Caudate nucleus (tissue), 63 donors: ENCODE measurements at places on chromosomes 12 and 14.
A peak's percentile ranks its signal among the peaks of the same experiment; 100 is the strongest.

- DNase-seq: no peak
Measured at GRCh38 chr14:92677087-92677668, 71.2 kb downstream of the LGMN start.

DNA sequence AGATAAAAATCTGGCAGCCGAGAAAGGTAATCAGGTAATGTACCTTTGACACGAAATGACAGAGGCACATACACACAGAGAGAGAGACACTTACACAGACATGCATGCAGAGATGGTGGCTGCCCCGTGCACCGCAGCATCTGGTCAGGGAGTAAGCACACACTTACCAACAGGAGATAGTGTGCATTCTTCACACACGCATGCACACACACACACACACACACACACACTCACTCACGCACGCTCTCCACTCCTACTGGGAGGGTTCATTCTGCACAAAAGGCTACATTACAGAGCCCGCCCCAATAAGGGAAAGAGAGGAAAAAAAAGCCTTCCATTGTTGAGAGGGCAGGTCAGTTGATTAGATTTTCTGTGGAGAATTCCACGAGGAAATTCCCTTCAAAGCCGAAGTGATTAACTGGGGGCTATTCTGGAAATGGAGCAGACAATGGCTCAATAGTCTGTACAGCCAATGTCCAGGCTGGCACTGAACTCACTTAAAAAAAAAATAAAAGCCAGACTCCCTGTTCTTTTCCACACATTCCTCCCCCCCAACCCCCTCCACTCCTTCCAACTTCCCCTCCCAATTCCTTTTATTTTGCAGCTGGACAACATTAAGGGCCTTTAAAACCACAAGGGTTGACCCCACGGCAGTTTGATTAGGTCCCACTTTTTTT is 1.4 kb upstream of the SOX5 start:
- no peak for DNase-seq

DNA sequence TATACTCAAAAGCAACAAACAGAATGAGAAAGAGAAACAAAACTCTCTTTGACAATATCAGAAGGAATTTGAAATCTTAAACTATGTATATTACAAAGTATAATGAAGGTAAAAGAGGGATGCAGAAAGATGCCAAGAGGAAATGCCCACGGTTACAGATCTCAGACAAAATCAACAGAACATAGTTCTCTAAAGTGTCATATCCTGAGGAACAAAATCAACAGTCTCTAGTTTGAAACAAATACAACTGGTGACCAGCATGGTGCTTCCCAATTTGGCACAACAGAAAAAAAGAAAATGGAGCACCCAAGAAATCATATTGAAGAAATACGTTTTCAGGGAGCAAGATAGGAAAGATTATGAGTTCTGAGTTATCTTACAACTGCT is 116.5 kb downstream of the METTL25 start:
- no peak for DNase-seq

DNA sequence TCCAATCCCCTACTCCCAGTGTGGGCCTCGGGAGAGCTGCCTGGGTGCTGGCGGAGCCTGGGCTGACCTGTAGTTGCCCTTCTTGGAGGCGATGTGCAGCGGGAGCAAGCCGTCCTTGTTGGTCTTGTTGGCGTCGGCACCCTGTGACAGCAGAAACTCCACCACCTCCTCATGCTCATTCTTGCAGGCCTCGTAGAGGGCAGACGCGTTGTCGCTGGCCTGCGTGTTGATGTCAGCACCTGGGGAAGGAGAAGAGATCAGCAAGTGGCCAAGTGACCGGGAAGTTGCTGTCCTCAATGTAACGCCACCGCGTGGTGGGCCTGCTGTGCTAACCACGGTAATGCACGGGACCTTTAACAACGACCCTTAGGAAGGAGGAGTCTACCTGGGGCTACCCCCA is 20.1 kb downstream of the FAM181A start:
- no peak for DNase-seq

GRCh38 chr12:126464153-126464552 is 1398.9 kb downstream of the AACS start:
- DNase-seq: no peak

DNA sequence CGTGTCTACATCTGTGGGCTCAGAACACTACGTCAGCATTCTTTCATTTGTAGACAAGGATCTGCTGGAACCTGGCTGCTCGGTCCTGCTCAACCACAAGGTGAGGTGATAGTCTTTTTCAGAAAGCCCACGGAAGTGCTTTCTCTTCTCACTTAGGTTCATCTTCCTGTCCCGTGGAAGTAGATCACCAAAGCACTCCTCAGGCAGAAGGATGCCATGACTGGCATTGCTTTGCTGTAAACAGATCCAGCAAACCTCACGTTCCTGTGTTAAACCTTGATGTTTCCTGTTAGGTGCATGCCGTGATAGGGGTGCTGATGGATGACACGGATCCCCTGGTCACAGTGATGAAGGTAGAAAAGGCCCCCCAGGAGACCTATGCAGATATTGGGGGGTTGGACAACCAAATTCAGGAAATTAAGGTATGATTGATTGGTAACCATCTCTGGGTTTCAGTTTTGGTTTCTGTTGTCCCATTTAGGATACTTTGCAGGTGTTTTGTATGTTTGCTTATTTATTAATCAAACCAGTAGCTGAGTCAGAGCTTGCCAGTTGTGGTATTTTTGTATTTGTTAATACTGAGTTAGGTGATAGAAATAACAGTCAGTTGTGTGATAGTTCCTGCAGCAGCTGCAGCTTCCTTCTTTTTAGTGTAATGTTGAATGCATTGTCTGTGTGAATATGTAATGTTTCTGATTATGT is 7.5 kb downstream of the PSMC1 start:
- DNase-seq: no peak

- no peak for DNase-seq
Measured at GRCh38 chr14:71405676-71406075, 498.4 kb downstream of the PCNX1 start.

- no peak for DNase-seq
Measured at GRCh38 chr12:68352067-68352466, 19.9 kb upstream of the MDM1 start.

DNA sequence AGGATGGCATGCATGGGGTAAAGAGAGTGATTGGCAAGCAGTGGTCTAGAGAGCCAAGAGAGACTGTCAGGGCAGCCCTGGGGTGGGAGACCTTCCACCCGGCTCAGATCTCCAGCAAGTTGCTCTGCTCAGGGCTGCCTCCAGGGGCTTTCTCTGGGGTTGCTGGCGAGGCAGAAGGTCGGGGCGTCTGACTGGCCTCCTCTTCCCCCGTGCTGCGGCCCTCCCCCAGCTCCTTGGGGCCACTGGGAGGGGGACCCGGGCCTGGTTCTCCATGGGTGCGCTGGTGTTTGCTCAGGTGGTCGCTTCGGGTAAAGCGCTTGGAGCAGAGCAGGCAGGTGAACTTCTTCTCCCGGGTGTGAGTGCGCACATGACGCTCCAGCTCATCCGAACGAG is 6.6 kb upstream of the AAAS start:
- no peak for DNase-seq

- DNase-seq: peak; percentile 16
Measured at GRCh38 chr14:51507906-51508511, 143.7 kb upstream of the FRMD6 start.

DNA sequence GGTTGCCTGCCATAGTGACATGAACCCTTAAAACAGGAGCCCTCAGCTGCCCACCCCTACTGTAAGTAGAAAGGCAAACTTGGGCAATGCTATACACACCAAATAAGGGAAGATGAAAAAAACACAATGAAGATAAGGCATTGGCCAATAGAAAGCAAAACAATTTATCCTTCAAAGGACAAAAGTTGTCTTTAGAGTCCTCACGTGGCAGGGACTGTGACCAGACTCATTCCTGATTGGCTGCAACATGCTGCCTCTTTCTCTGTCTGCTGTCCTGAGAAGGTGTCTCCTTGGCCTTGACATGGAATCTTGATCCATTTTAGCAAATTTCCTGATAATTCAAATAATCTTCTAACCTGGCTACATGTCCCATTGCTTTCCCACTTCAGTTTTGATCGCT is 131.9 kb downstream of the GPR135 start:
- DNase-seq: no peak

GRCh38 chr12:69275471-69275891 is 36.1 kb downstream of the CPSF6 start:
- DNase-seq: no peak

DNA sequence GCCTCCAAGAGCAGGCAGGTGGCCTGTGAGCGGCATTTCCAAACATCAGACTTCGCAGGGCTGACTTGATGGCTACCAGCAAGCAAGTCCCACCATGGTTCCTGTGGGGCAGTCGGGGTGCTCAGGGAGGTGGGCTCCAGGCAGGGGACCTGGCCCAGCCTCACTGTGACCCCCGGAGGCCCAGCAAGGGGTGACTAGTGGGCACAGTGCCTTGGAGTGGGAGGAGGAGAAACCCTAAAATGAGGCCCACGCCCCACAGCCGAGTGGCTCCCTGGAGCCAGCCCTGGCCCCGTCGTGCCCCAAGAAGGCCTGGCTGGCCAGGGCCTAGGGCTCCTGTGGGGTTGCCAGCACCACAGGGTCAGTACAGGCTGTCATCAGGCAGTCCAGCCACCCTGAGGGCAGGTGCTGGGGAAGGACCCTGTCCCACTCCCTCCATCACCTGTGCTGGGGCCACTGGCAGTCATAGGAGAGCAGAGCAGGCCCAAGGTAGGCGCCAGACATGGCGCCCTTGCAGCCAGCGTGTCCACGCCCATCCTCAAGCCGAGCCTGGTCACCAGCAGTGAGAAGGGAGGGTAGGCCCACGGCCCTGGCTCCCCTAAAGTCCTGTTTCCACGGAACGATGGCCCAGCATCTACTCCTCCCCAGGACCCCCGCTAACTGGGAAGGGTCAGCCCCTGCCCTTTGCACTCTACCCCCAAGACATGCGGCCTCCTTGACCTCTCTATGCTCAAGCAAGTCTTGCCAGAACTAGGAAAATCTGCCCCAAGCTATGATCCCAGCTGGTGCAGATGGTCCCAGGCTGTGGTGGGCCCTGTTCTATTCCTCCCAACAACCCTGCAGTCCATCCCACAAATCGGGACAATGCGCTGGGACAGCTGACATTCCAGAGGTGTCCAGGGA is 144.2 kb upstream of the C14orf180 start:
- no peak for DNase-seq

DNA sequence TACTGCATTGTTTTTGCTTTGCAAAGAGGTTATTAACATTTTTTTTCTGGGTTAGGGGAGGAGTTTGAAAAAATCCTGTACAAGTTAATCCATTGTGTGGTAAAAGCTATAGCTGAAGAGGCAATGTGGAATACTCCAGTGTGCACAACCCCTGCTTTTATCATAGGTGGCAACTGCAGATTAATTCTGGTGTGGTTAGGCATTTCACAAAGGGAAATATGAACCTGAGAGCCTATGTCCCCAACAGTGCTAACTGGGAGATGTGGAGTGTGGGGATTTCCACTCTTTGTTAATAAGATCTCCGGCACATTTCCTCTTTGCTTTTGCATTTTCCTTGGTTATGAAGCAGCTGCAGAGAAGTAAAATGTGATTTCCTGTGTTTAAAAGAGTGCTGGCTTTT is 33.6 kb downstream of the PRORP start:
- DNase-seq: no peak

DNA sequence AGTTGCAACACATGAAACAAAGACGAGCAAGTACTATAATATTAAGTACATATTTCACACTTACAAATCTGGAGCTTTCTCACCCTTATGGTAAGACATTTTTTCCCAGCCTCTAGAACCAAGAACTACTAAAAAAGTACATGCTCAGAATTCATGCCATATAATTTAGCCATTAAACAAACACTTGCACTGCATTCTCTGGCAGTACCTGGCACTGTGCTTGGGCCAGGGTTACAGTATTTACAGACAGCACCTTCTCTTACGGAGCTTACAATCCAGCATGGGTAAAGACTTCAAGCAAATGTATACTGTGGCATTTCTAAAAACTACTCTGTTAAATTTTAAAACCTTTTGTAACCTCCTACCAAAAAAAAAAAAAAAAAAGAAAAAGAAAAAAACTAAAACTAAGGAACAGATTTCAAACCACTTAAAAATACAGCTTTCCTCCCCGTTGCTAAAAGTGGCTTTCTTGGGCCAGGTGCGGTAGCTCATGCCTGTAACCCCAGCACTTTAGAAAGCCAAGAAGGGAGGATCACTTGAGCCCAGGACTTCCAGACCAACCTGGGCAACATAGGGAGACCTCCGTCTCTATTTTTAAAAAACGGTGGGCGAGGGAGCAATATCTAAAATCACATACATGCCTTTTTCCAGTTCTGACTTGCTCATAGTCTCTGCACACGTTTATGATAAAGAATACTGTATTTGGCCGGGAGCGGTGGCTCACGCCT is 956 bp downstream of the GNPTAB start:
- no peak for DNase-seq

DNA sequence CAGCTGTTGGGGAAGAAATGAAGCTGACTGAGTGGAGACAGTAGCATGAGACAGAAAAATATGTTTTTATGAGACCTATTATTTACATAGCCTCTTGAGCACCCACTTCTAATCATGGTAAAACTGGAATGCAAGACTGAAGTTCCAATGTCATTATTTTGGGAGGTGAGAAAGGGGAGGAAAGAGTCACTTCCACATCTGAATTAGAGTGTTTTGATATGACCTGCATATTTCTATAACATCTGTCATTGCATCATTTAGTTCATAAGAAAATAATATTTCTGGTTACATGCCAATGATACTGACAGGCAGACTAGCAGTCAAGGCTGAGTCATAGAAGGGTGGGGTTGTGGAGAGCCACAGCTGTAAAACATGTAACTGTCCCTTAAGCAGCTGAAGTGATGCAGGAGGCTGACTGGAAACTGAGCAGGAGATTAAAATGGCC is 26.7 kb downstream of the NTN4 start:
- DNase-seq: no peak

DNA sequence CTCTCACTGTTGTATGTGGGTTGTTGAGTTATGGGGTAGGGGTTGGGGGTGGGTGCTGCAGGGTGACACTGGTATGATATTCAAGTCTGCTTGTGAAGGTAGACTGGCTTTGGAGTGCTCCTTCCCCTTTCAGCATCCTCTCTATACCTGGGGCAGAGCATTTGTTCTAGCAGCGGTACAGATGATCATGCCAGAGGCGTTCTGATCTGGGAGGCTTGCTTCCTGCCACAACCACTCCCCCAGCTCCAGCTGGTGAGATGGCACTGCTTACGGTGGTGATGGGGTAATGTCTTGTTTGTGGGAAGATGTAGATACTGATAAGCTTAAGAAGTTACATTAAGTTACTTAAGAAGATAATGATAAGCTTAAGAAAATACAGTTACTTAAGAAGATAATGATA is 131.8 kb downstream of the ERC1 start:
- no peak for DNase-seq

DNA sequence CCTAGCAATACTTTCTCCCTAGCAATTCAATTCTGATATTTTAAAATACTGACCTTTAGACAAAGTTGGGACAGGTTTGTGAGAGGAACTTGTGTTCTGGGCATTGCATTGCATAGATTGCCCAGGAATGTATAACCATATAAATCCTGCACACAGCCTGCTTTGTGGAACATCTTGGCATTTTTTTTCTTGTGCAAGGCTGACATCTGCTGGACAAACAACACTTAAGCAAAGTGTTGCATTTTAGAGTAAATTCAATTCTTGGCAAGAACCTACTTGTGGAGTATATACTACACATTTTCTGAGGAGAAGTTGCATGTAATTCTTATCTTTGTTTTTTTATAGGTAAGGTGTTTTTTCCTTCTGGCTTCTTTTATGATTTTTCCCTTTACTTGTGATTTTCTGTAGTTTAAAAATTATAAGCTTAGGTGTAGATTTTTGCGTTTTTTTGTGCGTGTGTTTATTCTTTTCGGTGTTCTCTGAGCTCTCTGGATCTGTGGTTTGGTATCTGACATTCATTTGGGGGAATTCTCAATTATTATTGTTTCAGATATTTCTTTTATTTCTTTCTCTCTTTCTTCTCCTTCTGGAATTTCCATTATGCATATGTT is 26.4 kb downstream of the TESPA1 start:
- peak; percentile 10 for DNase-seq
